ENCODE measurements at places on chromosomes 6 and 20.

DNA sequence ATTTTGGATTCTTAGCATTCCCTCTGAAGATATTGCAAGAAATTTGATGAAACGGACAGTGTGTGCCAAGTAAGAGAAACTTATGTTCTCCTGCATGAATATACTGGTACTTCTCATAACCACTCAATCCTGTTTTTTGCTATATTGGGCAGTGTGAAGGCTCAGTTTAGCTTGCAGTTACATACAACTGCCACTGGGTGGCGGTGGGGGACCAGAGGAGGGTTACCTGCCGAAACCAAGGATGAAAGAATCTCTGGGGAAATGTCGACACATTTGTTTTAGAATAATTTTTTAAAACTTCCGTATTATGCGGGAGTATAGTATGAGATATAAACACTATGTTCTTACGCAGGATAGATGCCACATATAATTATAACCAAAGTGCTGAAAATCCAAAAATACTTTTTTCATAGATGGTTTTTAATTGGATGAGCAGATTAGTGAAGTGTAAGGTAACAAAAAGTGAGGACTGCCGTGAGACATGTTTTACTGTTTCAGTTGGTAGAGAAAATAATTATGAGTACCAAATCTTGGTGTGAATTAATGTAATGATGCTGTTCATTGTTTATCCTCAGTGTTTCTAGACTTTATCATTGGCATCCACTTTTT lies 9.7 kb downstream of the TRMT11 start:
- no peak overlapping the region for H3K4me3 ChIP-seq
- peaks cover 17% of the 10 kb centered on the region for H3K4me1 ChIP-seq
- H3K27me3 ChIP-seq, result no peaks in the 10 kb centered on the region
- H3K27ac ChIP-seq, result no peak overlapping the region
- H3K36me3 ChIP-seq, result peaks cover 33% of the 10 kb centered on the region
- DNase-seq, result peak; percentile 75

GRCh38 chr20:23625236-23625964 lies 12.4 kb downstream of the CST3 start:
- peaks cover 60% of the 10 kb centered on the region for H3K4me1 ChIP-seq
- peaks cover 12% of the 10 kb centered on the region for H3K36me3 ChIP-seq
- H3K4me3 ChIP-seq, result no peak overlapping the region
- H3K27me3 ChIP-seq, result peaks cover 5% of the 10 kb centered on the region

DNA sequence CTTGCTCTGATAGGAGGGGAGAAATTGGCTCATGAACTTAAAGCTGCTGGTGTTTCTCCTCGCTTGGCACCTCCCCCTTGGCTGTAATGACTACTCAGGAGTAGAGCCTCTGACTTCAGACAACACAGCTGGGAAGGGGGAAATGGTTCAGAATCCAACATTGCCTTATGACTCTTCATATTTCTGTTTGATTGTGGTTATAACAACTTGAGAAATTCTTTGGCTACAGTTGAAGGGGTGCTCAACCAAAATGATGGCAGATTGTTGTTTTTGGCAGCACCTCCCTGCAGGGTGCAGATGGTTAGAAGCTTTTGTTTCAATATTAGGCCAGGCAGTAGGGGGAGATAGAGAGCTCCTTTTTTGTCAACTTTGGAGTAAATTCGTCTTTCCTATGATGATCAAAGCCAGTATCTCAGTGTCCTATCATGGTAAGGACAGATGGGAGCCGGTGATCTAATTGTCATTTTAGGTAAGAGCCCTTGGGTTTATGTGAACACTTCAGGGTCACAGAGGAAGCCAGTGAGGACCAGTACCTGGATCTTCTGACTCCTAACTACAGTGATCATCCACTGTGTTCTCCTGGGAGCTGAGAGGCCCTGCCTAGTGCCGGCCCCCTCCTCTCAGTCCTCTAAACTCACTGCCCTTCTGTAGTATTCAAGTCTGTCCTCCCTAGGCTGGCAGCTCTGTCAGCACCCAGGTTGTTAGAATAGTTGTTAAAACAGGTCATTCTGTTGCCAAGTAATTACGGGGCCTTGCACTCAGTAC lies 39.9 kb downstream of the RPRD1B start:
- peak; percentile 40 for DNase-seq
- no peaks in the 10 kb centered on the region for H3K27me3 ChIP-seq
- H3K4me3 ChIP-seq, result no peak overlapping the region
- no peak overlapping the region for H3K27ac ChIP-seq
- H3K4me1 ChIP-seq, result peaks cover 48% of the 10 kb centered on the region

GRCh38 chr6:47734831-47735481 lies 36.6 kb downstream of the ADGRF4 start:
- no peak for DNase-seq
- no peaks in the 10 kb centered on the region for H3K27me3 ChIP-seq
- peak overlapping the region; percentile 59 for H3K27ac ChIP-seq
- no peak overlapping the region for H3K4me3 ChIP-seq

GRCh38 chr6:17219098-17219497 lies 62.1 kb upstream of the RBM24 start:
- no peaks in the 10 kb centered on the region for H3K27me3 ChIP-seq
- H3K27ac ChIP-seq, result no peak overlapping the region
- no peaks in the 10 kb centered on the region for H3K4me1 ChIP-seq
- no peak for DNase-seq
- H3K4me3 ChIP-seq, result no peak overlapping the region

- H3K4me1 ChIP-seq, result peaks cover 71% of the 10 kb centered on the region
- no peak overlapping the region for H3K27ac ChIP-seq
- no peaks in the 10 kb centered on the region for H3K36me3 ChIP-seq
- no peak overlapping the region for H3K4me3 ChIP-seq
Observed at GRCh38 chr6:163340201-163340887, 74.2 kb upstream of the QKI start.

DNA sequence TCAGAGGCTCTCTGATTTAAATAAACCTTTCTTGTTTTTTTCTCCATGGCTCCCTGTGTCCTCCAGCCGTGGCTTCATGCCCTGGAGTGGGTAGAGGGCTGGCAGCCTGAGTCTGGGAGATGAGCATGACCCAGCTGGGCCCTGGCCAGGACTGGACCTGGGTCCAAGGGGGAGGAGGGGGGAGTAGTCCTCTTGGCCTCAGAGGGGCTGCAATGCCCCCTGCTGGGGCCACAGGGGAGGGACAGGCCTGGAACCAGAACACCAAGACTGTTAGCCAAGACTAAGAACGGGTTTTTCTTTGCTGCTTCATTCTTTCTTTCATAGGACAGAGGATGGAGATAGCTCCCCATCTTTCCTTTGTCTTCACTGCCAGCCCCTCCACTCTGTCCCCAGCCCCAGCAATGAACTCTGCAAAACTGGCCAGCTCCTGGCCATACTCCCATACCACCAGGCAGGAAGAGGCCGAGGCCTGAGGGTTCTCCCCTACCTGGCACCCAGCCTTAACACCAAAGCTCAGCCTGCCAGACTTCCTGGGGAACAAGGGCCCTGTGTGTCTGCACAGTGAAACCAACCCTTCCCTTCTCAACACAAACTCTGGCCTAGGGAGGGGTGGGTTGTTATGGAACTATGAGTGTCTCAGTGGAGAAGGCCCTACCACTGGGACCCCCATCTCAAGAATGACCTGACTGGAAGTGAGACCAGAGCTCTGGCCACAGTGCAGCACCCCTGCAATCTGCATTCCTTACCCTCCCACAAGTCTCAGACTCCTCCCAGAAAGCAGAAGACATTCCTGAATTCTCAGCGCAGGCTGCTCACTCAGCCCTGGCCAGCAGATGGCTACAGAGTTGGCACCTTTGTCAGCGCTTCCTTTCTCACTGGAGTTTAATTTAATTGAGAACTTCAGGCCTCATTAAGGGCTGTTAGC lies 11.0 kb downstream of the SLC29A1 start:
- H3K27me3 ChIP-seq, result peaks cover 18% of the 10 kb centered on the region
- H3K36me3 ChIP-seq, result peaks cover 18% of the 10 kb centered on the region
- H3K27ac ChIP-seq, result peak overlapping the region; percentile 29
- peak; percentile 63 for DNase-seq
- H3K4me1 ChIP-seq, result peaks cover 73% of the 10 kb centered on the region
- no peak overlapping the region for H3K4me3 ChIP-seq

- H3K4me3 ChIP-seq, result no peak overlapping the region
- peaks cover 13% of the 10 kb centered on the region for H3K36me3 ChIP-seq
- no peaks in the 10 kb centered on the region for H3K27me3 ChIP-seq
- H3K4me1 ChIP-seq, result no peaks in the 10 kb centered on the region
- peak overlapping the region; percentile 89 for H3K27ac ChIP-seq
Observed at GRCh38 chr20:25296094-25297093, 48.5 kb downstream of the PYGB start.

DNA sequence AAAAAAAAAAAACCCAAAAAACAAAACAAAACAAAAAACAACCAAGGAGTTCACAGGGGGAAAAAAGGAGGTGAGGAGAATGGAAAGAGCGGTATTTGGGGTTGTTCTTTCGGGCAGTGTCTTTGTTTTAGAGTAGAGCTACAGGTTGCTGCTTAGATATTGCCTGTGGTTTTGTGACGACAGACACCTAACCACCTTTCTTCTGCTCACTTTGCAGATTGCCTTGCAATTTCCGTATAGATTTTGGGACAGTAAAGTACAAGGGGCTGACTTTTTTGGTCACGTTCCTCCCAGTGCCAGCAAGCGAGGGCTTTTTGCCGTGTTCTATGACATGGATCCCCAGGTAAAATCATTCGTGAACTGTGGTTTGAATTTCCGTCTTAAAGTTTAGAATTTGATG lies 50.9 kb downstream of the DEK start:
- no peak for DNase-seq
- H3K4me1 ChIP-seq, result peaks cover 8% of the 10 kb centered on the region
- H3K27me3 ChIP-seq, result peaks cover 7% of the 10 kb centered on the region
- H3K27ac ChIP-seq, result no peak overlapping the region
- peaks cover 50% of the 10 kb centered on the region for H3K36me3 ChIP-seq

- H3K4me3 ChIP-seq, result no peak overlapping the region
- peaks cover 14% of the 10 kb centered on the region for H3K27me3 ChIP-seq
- H3K36me3 ChIP-seq, result no peaks in the 10 kb centered on the region
Observed at GRCh38 chr6:169975286-169975685, 223.9 kb downstream of the ERMARD start.

- no peak overlapping the region for H3K4me3 ChIP-seq
- H3K27me3 ChIP-seq, result no peaks in the 10 kb centered on the region
- no peak for DNase-seq
- no peak overlapping the region for H3K27ac ChIP-seq
Observed at GRCh38 chr6:17476511-17476910, 83.1 kb downstream of the CAP2 start.

DNA sequence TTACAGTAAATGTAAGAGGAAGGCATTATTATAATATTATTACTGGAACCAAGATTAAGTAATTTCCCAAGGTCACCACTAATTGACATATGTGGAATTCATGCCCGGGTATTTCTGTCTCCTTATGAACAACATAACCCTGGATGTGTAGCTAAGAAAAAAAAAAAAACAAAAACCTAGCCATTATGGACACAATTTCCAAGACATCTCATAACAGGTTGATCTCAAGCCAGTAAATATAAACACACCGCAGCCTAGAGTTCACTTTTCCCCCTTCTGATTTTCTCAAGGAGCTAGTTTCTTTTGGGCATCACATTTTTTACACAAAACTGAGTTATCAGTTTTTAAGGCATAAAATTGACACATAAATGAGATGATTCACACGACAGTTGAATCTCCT lies 306.5 kb upstream of the RSPO3 start:
- peaks cover 80% of the 10 kb centered on the region for H3K4me1 ChIP-seq
- no peak overlapping the region for H3K4me3 ChIP-seq
- H3K36me3 ChIP-seq, result no peaks in the 10 kb centered on the region

DNA sequence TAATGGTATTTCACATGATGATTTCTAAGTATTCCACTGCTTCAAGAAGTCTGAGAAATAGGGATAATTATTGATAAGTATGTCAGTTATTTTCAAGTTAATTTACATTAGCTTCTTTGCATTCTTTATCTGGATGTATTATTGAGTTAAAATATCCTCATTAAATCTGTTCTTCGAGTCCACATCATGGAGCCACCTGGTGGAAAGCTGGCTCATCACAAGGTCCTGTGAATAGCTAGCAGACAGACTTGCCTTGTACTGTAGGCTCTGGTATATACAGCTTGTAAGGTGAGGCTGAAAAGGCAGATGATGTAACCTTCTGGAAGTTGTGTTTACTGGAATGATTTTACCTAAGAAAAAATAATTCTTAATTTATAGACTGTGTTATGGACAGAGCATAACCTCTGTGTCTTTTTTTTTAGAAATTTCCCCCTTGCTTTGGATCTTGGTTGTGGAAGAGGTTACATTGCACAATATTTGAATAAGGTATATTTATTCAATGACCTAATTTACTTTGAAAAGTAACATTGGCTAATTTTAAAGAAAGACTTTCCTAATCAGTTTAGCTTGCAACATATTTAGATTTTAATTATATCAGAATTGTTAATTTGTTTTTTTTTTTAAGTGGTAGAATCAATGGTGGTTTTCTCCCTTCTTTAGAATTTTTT lies 3.5 kb downstream of the NDUFAF5 start:
- DNase-seq, result peak; percentile 37
- H3K27me3 ChIP-seq, result no peaks in the 10 kb centered on the region
- peaks cover 40% of the 10 kb centered on the region for H3K4me1 ChIP-seq
- peaks cover 26% of the 10 kb centered on the region for H3K36me3 ChIP-seq

DNA sequence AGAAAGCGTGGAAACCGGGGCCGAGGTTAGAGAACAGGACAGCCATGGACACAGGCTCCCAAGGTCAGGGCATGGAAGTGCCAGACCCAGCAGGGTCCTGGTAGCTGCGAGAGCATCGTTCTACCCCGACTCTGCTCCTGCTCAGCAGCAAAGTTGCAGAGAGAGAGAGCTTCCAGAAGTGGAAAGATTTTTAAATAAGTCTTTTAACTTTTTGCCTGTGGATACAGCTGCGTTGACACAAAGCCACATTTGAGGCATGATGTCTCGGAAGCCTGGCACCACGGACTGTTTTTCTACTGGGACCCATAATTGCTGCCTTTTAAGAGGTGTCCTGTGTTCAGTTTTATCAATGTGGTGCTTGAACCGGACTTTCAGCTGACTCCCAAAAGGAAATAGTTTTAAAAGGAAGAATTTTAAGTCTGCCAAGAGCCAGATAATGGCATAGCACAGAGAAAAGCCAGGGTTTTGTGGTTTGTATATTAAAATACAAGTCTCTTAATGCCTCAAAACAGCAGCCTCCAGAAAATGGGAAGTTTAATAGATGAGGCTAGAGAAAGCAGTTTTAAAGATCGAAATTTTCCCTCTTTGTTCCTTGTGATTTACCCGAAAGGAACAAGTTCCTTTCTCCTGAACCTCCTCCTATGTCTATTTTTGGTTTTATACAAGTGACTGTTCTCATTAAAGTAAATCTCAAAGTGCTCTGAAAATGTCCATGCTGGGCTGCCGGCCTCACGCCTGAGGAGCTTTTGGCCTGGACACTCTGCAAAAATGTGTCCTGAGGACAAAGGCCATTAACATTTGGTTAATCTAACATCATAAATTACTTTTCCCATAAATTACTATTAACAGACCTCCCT lies 91.5 kb downstream of the RIN2 start:
- peak overlapping the region; percentile 9 for H3K4me3 ChIP-seq
- H3K27me3 ChIP-seq, result peaks cover 8% of the 10 kb centered on the region
- peaks cover 19% of the 10 kb centered on the region for H3K4me1 ChIP-seq
- H3K36me3 ChIP-seq, result peaks cover 51% of the 10 kb centered on the region
- no peak for DNase-seq

DNA sequence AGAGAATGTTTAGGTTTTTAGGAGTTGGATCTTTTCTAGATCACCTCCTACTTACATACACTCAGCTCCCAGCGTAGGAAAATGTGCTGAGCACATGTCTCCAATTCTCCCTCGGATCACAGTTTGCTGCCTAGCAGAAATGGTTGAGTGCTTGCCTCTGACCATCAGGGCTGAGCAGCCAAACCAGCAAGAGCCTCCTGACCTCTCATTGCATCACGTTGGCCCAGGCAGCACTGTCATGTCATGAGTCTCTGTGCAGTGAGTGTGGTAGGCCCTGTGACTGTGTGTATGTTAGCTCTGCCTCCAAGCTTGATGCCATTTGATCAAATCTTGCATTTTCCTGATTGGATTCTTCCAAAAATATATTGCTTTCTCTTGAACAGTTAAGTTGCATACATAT lies 112.0 kb downstream of the LRRC1 start:
- no peaks in the 10 kb centered on the region for H3K27me3 ChIP-seq
- H3K4me1 ChIP-seq, result no peaks in the 10 kb centered on the region
- peaks cover 8% of the 10 kb centered on the region for H3K36me3 ChIP-seq
